Heart left ventricle (tissue), 16 donors: ENCODE measurements at places on chromosomes 11 and 22.

- peak; percentile 10 for DNase-seq
These were observed 29.4 kb downstream of the IFT27 start for GRCh38 chr22:36746375-36746970.

- no peak for DNase-seq
These were observed 7.2 kb upstream of the ANGPTL5 start for GRCh38 chr11:101923554-101923953.

DNA sequence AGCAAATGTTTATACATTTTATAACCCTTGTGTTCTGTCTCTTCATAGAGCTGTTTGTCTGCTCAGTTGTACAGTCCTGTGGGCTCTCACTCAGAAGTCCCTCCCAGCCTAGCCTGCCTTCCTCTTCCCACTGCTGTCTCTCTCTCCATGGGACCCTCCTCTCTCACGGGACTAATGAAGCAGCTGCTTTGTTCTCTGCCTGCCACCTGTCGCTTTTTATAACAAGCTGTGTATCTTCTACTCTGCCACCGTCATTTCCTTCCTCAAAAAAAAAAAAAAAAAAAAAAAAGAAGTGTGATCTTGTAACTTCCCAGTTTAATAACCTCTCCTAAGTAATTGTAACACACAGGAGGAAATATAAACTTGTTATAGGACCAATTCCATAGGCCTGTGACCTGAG lies 92.2 kb upstream of the ALKBH3 start:
- peak; percentile 20 for DNase-seq

DNA sequence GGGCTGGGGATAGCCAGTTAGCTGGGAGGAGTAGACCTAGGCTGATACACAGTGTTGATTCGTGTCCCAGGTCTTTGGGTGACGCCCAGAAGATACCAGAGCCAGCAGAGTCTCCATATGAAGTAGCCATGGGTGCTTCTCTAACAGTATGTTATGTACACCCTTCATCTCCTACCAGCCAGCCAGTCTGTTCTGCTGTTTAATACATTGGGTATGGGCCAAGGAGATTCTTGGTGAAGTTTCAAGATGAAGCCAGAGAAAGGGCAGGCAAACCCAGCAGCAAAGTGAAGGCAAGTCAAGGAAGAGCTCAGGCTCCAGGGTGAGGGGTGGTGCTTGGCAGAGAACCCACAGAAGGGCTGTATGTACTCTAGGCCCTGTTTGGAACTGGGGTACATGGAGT lies 56.4 kb downstream of the PPFIBP2 start:
- DNase-seq: no peak

DNA sequence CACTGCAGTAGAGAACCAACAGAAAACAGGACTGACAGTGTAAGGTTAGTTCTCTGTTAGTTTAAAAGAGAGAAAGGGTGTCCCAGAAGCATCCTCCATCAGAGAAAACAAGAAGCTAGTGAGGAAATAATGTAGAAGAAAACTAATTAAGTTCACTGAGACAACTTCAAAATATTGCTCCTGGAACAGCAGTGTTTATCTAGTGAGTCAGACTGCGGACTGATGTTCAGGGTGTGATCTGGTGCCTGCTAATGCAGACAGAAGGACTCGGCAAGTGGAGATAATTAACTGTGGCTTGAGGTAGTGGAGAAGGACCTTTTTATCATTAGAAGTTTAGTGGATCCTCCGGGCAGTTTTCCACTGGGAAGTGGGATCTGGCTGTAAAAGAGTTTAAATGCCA lies 55.4 kb downstream of the CDON start:
- no peak for DNase-seq

- no peak for DNase-seq
These were observed 39.7 kb downstream of the USP35 start for GRCh38 chr11:78228467-78228866.

- DNase-seq: peak; percentile 50
These were observed 1.7 kb downstream of the TOM1 start for GRCh38 chr22:35301372-35301874.

DNA sequence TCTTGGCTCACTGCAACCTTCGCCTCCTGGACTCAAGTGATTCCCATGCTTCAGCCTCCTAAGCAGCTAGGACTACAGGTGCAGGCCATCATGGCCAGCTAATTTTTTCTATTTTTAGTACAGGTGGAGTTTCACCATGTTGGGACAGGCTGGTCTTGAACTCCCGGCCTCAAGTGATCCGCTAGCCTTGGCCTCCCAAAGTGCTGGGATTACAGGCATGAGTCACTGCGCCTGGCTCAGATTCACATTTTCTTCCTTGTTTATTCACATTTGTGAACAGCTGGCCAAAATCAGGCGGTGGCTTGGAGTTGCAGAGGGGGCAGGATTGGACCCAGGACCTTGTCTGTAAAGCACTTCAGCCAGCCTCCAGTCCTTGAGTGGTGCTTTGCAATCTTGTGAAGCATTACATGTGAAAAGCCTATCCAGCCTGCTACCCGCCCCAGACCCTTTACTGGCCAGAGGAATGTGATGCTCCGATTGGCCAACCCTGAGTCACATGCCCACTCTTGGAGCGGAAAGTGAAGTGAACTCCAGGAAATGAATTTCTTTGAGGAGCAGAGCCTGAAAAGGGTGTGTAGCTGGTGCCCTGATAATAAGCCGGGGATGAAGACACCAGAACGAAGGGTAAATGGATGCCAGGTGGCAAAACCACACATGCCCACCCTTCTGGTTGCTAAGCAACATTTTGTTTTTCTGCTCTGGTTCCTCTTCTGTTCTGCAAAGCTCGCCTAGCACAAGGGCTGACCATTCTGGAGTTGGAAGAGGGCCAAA lies 62.6 kb upstream of the PTPRJ start:
- DNase-seq: peak; percentile 80

GRCh38 chr11:102596578-102596977 lies 28.6 kb downstream of the MMP20 start:
- no peak for DNase-seq

- DNase-seq: peak; percentile 77
These were observed 28.6 kb upstream of the RASL10A start for GRCh38 chr22:29344137-29344536.

DNA sequence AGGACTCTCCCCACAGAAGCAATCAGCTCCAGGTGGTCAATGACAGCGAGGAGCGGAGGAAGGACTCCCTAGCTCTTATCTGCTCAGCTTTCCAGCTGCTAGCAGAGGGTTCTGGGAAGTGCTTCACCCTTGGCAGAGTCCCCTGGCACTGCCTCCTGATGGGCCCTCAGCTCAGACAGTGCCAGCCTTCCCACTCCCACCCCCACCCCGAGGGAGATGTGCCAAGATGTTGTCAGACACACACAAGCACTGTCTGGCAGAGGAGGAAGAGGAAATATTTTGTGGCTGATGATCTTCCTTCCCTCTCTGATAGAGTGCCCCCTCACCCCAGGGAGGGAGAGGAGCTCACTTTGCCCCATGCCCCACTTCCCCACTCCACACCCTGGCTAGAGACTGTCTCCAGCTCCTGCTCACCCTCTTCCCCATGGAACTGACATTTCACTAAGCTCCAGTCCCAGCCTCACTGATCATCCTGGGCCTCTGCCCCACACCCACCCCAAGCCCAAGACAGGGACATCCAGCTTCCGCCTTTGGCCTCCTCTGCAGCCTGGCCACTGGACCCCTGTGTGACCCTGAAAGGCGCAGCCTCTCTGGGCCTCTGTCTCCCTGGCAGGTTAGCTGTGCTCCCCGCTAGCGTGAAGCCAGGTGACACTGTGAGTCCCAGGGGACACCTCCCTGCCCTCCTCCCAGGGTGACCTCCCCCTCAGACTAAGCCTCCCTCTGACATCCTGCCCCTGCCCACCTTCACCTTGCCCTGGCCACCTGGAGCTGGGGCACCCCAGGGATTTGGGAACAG lies 44.5 kb downstream of the SLCO2B1 start:
- DNase-seq: peak; percentile 93

DNA sequence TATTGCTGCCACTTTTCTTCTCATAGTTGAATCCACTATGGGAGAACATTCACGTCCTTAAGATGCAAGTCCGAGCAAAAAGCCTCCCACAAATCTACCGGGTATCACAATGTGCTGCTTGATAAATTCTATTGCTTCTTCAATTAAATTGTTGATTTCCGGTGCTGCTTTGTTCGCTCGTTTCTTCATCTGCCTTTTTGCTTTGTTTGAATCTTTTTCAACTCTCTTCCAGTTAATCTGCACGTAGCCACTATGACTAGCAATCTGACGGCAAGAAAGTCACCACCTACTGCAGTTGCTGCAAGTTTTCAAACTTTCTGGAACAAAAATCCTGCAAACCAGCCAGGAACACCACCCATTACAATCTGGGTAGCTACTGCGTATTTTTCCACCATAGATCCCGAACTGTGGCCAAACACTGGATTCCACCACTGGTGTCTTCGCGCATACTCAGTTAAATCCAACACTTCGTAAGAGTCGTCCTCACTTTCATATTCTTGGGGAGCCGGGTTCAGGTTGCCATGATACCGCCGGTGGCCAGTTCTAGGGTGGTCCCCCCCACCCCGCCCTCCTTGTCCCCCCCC lies 59.1 kb downstream of the CLMP start:
- DNase-seq: peak; percentile 43

- no peak for DNase-seq
These were observed 1.5 kb downstream of the TNNT3 start for GRCh38 chr11:1920909-1921573.

- no peak for DNase-seq
These were observed 37.5 kb downstream of the MPPED1 start for GRCh38 chr22:43449205-43449830.

GRCh38 chr11:121889186-121889585 lies 226.8 kb downstream of the BLID start:
- no peak for DNase-seq

GRCh38 chr11:64341851-64342791 lies 2.1 kb downstream of the CCDC88B start:
- DNase-seq: peak; percentile 90

DNA sequence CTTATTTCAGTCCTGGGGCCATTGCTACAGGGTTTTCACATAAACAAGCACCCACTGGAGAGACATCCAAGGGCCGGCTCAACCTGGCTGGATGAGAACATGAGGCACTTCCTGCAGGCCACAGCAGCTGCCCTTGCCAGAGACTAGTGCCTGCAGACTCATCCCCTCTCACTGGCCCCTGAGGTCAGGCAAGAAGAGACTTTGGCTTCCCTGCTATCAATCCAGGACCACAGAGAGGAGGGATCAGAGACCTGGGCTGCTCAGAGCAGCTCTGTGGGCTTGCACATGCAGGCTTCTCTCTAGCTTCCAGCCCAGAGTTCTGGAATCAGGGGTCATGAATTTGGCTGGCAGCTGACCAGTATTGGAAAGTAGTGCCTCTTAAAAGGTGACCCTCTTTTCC lies 79.5 kb downstream of the CABIN1 start:
- no peak for DNase-seq

GRCh38 chr11:35274909-35275785 lies 136.2 kb downstream of the CD44 start:
- DNase-seq: peak; percentile 41

DNA sequence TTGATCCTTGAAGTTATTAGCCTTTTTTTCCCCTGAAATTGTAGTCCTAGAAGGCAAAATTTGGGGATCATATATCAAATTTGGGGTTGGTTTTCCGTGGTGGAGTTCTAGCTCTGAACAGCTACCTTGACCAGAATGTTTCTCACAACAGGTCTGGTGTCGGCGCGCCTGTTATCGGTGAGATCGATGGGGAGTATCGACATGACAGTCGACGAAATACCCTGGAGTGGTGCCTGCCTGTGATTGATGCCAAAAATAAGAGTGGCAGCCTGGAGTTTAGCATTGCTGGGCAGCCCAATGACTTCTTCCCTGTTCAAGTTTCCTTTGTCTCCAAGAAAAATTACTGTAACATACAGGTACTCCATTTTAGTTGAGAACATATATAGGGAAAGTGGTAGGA lies 9.9 kb upstream of the PHLDB1 start:
- DNase-seq: no peak

GRCh38 chr11:65471447-65471891 lies 27.4 kb upstream of the MALAT1 start:
- peak; percentile 88 for DNase-seq

DNA sequence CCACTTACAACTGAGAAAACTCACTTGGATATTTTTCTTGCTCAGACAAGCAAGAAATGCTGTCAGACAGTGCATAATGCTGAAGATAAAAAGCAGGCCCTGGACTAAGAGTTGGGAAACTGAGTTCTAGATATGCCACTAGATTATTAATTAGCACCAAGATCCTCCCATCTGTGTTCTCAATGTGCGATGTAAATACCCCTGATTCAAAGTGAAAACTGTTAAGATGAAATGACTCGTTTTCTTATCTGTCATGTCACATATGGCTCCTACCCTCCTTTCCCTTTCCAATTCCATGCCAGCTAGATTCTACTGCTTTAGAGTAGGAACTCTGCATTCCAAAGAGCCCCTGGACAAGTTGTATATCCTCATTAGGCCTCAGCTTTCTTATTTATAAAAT lies 88.9 kb upstream of the CLNS1A start:
- DNase-seq: no peak

DNA sequence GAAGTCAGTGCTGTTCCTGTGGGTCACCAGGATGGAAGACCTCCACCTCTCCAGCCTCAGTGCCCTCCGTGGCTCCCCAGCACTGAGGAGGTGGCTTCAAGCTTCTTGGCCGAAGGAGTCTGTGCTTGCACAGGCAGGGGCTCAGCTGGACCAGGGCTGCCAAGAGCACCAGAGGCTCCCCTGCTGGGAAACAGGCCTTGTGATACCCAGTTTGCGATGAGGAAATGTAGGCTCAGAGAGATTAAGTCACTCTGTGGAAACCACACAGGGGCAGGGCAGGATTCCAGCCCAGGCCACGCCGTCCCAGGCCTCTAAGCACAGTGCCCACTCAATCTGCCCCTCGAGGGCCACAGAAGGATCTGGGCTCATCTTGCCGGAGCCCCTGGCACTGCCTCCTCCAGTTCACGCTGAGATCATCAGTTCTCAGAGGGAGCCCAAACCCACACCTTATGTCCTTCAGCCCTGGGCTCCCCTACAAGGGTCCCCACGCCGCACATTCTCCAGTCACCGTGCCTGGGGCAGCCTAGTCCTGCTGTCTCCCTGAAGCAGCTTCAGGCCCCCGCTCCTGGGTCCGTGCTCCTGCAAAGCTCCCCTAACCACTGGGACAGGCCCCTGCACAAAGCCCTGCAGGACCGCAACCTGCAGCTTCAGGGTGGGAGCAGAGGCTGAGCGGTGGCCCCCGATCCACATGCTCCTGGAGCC lies 21.6 kb downstream of the ANO1 start:
- peak; percentile 54 for DNase-seq

GRCh38 chr11:126415128-126415527 lies 59.6 kb downstream of the ST3GAL4 start:
- peak; percentile 88 for DNase-seq

DNA sequence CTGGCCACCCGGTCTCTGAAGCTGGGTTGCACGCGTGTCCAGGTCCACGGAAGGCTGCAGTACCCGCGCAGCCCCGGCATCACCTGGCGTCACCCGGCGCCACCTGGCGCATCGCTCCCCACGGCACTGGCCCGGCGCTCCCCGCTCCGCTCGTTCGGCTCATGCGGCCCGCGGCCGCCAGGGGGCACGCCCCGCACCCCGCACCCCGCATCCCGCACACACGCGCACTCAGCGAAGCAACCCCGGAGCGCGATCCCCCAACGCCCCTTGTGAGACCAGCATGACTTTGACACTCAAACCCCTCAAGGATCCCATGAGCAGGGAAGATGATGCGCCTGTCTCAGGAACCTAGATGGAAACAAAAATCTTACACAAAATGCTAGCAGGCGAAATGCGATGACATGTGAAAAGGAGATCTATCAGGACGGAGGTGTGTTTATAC lies 11.9 kb downstream of the B3GNT6 start:
- no peak for DNase-seq
